ENCODE measurements at places on chromosomes 7 and 10. TPM values are rescaled to one million over a fixed set of nuclear protein-coding genes. Genes with fewer than 3 reads are reported as not detected.

GRCh38 chr7:118183428-118183785 lies 557 bp upstream of the LSM8 start:
- H3K4me3 ChIP-seq: peak overlapping the region; percentile 99
- H3K36me3 ChIP-seq: peaks cover 43% of the 10 kb centered on the region
- H3K27ac ChIP-seq: peak overlapping the region; percentile 100
- H3K4me1 ChIP-seq: peaks cover 30% of the 10 kb centered on the region

DNA sequence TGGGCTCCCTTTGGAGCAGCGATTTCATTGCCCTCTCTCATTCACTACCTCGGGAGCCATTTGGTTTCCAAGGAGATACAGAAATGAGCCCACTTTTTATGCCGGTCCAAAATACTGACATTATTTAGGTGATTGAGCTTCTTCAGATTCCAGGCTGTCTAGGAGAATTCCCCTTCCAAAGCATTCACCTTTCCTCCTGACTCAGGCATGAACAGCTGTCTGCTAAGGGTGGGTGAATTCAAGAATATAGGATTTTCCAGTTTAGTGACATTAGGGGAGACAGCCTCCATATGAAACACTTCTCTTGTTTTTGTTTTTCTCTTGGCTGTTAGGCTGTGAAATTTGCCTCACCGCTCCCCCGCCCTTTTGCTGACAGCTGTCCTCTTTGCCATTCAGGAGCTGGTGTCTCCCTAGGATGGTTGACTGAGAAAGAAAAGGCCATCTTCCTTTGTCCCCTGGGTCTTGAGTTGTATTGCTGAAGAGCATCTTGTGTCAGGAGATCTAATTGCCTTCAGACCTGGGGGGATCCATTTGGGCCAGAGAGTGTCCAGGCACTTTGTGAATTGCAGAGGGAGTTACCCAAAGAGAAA lies 56.7 kb downstream of the LRRC4 start:
- no peak overlapping the region for H3K27ac ChIP-seq
- DNase-seq: no peak
- no peak overlapping the region for H3K4me3 ChIP-seq
- peaks cover 1% of the 10 kb centered on the region for H3K4me1 ChIP-seq
- H3K27me3 ChIP-seq: no peaks in the 10 kb centered on the region
- peaks cover 66% of the 10 kb centered on the region for H3K36me3 ChIP-seq

DNA sequence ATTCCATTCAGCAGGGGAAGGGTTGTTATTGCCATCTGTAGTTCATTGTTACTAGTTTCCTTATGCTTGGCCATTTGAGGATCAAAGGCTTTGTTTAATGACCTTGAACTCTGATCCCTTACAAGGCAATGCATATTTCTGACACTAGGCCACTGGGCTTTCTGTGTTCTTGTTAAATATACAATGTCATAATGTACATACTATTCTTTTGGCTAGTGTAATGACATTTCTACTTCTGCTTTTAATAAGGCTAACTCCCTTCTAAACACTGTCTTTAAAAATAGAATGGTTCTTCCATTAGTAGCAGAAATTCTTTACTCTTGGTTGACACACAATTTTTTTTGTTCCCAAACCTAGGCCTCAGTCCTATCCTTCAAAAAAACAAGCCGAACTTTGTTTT lies 86.6 kb downstream of the BBS9 start:
- H3K36me3 ChIP-seq: no peaks in the 10 kb centered on the region
- no peak overlapping the region for H3K27ac ChIP-seq
- no peak overlapping the region for H3K4me3 ChIP-seq
- no peaks in the 10 kb centered on the region for H3K4me1 ChIP-seq

DNA sequence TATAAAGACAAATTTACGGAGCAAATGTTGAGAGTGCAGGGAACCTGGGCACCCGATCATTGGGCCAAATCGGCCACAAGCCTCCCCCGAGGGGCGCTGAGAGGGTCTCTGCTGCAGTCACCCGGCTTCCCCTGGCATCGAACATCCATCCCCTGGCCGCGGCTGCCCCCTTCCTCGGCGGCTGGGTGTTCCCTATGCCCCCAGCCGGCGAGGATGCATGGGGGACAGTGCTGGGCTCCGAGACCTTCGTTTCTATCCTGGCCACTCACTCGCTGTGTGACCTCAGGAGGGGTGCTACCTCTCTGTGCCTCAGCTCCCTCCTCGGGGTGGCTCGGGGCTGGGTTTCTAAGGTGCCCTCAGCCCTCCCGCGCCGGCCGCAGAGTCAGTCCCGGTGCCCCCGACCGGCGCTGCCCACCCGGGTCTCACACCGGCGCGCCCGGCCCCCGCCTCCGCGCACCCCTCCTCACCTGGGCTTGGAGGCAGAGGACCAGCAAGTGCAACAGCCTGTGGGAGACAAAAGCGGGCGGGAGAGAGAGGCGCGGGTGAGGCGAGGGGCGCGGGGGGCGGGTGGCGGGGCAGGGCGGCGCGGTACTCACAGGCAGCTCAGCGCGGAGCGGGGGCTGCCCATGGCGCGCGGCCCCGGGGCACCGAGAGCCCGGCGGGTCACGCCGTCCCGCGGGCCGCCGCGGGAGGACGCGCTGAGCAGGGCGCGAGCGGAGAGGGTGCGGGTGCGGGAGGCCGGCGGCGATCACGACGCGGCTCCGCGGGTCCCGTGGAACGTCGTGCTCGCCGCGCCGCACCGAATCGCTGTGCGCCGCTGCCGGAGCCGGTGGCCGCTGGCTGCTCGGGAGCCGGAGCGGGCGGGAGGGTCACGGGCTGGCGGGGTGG lies at the start of gene FGF8:
FGF8 (minus strand) TSS at position 842 of the 888 bp plus-strand sequence; CDS start at position 628, 214 bp downstream.
- peaks cover 17% of the 10 kb centered on the region for H3K36me3 ChIP-seq
- H3K27me3 ChIP-seq: peaks cover 61% of the 10 kb centered on the region
- H3K4me1 ChIP-seq: peaks cover 11% of the 10 kb centered on the region
- no peak for DNase-seq
- H3K4me3 ChIP-seq: no peak within 1 kb of the TSS
- no peak within 1 kb of the TSS for H3K27ac ChIP-seq

GRCh38 chr10:87544721-87545120 lies 40.0 kb downstream of the MINPP1 start:
- no peak overlapping the region for H3K4me3 ChIP-seq
- no peak overlapping the region for H3K27ac ChIP-seq
- no peaks in the 10 kb centered on the region for H3K27me3 ChIP-seq
- H3K4me1 ChIP-seq: peaks cover 7% of the 10 kb centered on the region
- no peak for DNase-seq
- H3K36me3 ChIP-seq: peaks cover 40% of the 10 kb centered on the region

DNA sequence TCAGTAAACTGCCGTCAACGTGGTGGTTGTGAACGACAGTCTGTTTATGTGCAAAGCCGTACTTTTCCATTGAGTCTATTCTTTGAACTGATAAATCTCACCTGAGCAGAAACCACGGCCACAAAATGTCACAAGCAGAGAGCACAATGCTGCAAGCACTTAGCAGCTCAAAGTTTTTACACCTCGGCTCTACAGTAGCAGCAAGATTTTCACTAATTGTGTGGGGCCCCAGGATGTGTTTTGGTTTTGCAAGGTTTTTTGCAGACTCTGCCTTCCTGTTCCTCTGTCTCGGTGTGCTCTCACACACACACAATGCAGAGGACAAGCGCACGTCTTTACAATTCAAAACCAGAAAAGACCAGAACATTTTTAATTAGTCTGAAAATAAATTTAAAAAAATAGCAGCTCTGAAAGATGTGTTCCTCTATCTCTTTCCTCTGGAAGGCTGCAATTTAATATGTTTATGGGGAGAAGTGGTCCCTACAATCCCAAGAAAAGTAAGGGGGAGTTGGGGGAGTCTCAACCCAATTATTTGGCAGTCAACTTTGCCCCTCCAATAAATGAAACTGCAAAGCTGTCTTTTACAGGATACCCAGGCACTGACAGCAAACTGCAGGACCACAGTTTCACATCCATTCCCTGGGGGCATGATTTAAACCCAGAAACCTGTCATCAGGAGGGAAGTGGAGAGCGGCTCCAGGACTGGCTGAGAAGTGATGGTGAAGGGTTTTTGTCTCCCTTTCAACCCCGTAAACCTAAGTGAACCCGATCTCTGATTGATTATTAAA lies 73.8 kb upstream of the SFMBT2 start:
- H3K27ac ChIP-seq: peak overlapping the region; percentile 78
- H3K36me3 ChIP-seq: peaks cover 4% of the 10 kb centered on the region
- no peaks in the 10 kb centered on the region for H3K27me3 ChIP-seq
- H3K4me1 ChIP-seq: peaks cover 78% of the 10 kb centered on the region
- peak; percentile 67 for DNase-seq
- H3K4me3 ChIP-seq: peak overlapping the region; percentile 30

DNA sequence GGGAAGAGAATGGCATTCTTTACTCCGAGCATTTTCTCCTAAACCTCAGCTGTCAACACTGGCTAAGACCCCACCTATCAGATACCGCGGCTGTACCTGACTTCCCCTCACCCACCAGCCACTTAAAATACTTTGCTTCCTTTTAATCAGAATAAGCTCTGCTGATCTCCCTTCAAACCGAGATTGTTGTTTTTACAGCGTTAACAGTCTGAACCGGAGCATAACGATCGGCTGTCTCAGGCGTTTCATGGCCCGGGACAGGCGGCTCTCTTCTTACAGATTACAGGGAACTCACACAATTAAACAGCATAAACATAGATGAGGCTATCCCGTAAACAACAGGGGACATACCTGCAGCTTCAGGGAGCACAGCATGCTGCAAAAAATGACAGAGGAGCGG lies 174.3 kb upstream of the RNF32 start:
- H3K4me3 ChIP-seq: no peak overlapping the region
- peaks cover 18% of the 10 kb centered on the region for H3K27me3 ChIP-seq
- no peak for DNase-seq

GRCh38 chr10:34981844-34982243 lies 108.3 kb downstream of the CUL2 start:
- no peak overlapping the region for H3K27ac ChIP-seq
- H3K36me3 ChIP-seq: no peaks in the 10 kb centered on the region
- H3K4me3 ChIP-seq: no peak overlapping the region
- H3K4me1 ChIP-seq: no peaks in the 10 kb centered on the region
- H3K27me3 ChIP-seq: no peaks in the 10 kb centered on the region
- no peak for DNase-seq

- H3K27me3 ChIP-seq: peaks cover 2% of the 10 kb centered on the region
- H3K36me3 ChIP-seq: no peaks in the 10 kb centered on the region
- H3K4me1 ChIP-seq: no peaks in the 10 kb centered on the region
These were observed 461.2 kb downstream of the PLXNA4 start for GRCh38 chr7:132115028-132115427.

GRCh38 chr10:129074939-129075338 lies 392.1 kb upstream of the MGMT start:
- H3K4me3 ChIP-seq: no peak overlapping the region

GRCh38 chr10:112279433-112279832 lies 3.8 kb upstream of the TECTB start:
- H3K27me3 ChIP-seq: peaks cover 6% of the 10 kb centered on the region
- no peak overlapping the region for H3K4me3 ChIP-seq
- H3K27ac ChIP-seq: no peak overlapping the region

- H3K27ac ChIP-seq: no peak overlapping the region
- no peaks in the 10 kb centered on the region for H3K27me3 ChIP-seq
- DNase-seq: no peak
- no peak overlapping the region for H3K4me3 ChIP-seq
- peaks cover 39% of the 10 kb centered on the region for H3K4me1 ChIP-seq
- H3K36me3 ChIP-seq: peaks cover 48% of the 10 kb centered on the region
These were observed 84.0 kb downstream of the NRBF2 start for GRCh38 chr10:63217120-63217605.

DNA sequence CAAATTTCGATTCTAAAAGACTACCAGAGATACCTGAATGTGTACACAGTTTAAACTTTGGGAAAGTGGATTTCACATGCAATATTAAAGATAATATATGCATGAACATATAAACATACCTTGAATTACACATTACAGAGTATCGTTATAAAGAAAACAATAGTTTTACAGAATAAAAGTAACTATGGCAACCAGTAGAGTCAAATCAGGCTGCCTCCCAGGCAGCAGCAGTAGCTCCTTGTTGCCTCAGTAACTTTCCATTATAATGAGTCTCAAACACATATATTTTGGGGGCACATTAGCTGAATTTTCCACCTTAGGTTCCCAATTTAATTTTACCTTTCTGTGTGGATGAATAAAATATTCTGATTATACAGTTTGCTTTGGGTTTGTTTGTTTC lies 164.4 kb upstream of the FEZF1 start:
- H3K27me3 ChIP-seq: no peaks in the 10 kb centered on the region
- H3K4me1 ChIP-seq: no peaks in the 10 kb centered on the region
- no peak overlapping the region for H3K4me3 ChIP-seq
- no peak for DNase-seq
- H3K36me3 ChIP-seq: no peaks in the 10 kb centered on the region

DNA sequence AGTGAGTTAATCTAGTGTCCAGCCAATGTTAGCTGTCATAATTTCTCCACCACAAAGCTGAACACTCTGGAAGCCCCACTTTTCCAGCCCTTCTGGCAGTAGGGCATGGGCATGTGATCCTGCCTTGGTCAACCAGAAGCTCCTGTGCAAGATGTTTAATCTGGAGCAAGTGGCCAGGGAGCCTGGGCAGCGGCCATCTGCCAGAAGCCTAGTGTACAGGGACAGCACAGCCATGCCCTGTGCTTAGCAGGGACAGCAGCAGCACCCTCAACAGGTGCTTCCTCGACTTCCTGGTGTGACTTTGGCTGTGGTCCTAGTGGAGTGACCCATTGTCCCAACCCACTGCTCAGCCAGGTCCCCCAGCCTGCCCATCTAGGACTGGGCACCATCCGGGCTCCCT lies 10.3 kb downstream of the RBP3 start:
- H3K4me3 ChIP-seq: no peak overlapping the region
- no peaks in the 10 kb centered on the region for H3K27me3 ChIP-seq
- no peaks in the 10 kb centered on the region for H3K36me3 ChIP-seq

Gene BLNK
- not detected for total RNA-seq

Gene MRPS24
- total RNA-seq: 106 TPM

Gene TDRD1
- total RNA-seq: 0.11 TPM

Gene AOAH
- 33.5 TPM for total RNA-seq

Gene NOBOX
- not detected for total RNA-seq

Gene PRKAR2B
- total RNA-seq: 0.37 TPM

Gene TAS2R3
- 1.5 TPM for total RNA-seq

Gene ANXA7
- 173 TPM for total RNA-seq

Gene CYP2W1
- total RNA-seq: not detected

Gene TPST1
- total RNA-seq: 1.3 TPM

Gene ANLN
- total RNA-seq: 38.0 TPM

Gene RSPH10B2
- not detected for total RNA-seq

Gene CYP2C18
- 0.57 TPM for total RNA-seq

Gene CYP26A1
- not detected for total RNA-seq

Gene PLXDC2
- not detected for total RNA-seq

Data from activated T-helper 2 cell treated with anti-CD3 and anti-CD28 coated beads, Interferon-gamma antibody, Interleukin-2, Interleukin-4, amounts not matched to agents 10 μg/mL and 5 μg/mL and 100 μg/mL, durations not matched to agents 14 hours and 24 hours and 36 hours (primary cell).